Activated gamma-delta T cell (primary cell): ENCODE measurements at places on chromosomes 3 and 15.

DNA sequence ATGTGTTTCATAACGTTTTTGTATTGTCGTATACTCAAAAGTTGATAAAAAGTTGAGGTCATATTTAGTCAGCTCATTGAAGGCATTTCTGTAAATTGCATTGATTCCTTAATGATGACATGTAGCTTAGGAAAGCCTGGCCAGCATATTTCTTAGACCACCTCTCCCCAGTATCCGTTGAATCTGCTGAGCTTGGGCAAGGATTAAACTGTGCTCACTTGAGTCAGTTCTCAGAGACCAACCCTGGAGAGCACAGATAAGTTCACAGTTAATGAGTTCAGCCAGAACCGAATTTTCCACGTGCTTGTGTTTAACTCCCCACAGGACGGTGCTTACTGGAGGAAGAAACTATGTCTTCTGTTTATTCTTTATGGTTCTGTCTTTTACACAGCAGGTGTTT is 132.7 kb downstream of the SLC25A26 start:
- DNase-seq = no peak

GRCh38 chr15:68056097-68056865 is 2.2 kb downstream of the PIAS1 start:
- no peak for DNase-seq

GRCh38 chr3:45426161-45426560 is 37.8 kb downstream of the LARS2 start:
- no peak for DNase-seq

DNA sequence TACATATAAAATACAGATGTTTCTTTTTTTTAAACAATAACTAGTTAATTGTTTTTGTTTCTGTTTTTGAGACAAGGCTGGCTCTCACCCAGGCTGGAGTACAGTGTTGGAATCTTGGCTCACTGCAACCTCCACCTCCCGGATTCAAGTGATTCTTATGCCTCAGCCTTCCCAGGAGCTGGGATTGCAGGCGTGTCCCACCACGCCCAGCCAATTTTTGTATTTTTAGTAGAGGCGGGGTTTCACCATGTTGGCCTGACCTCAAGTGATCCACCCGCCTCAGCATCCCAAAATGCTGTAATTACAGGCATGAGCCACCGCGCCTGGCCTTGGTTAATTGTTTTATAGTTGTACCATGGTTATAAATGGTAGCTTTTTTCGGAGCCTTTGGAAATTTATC is 72.3 kb downstream of the PIAS1 start:
- DNase-seq = no peak

DNA sequence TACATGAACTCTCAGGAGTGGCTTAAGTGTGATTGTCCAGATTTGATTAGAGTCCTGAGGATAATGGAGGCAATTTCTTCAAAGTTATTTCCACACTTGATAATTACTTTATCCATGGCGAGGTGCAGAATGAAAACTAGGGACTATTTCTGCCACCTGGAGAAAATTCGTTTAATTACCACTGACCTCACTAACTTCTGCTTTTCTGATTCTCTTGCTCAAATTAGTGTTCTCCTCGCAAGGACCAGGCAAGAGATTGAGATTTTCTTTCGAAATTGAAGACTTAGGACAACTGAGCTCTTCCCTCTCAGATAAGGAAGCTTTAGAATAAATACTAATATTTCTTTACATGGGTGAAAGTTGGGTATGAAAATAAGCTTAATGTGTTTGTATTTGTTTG is 135.2 kb downstream of the RYR3 start:
- DNase-seq = no peak

DNA sequence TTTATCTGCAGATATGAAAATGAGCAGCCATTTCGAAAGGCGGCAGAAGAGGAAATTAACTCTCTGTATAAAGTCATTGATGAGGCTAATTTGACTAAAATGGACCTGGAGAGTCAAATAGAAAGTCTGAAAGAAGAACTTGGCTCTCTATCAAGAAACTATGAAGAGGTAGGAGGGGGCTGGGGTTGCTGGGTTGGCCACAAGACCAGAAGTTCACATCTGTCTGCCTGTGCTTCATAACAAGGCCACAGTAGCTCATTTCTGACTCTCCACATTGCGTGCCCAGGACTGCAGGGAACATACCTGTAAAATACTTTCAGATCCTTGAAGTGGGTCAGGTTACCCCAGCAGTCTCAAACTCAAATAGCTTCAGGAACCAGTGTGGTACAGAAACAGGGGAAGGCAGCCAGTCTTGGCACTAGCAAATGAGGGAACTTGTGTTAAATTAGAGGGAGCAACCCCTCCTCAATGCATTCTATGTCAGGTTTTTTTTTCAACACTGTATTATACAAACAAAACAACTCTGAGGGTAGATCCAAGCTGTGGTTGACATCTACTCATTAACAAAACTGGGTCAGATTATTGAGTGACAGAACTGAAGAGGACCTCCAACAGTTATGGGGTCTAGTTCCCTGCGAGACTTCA is 48.7 kb downstream of the BFSP2 start:
- DNase-seq = no peak

DNA sequence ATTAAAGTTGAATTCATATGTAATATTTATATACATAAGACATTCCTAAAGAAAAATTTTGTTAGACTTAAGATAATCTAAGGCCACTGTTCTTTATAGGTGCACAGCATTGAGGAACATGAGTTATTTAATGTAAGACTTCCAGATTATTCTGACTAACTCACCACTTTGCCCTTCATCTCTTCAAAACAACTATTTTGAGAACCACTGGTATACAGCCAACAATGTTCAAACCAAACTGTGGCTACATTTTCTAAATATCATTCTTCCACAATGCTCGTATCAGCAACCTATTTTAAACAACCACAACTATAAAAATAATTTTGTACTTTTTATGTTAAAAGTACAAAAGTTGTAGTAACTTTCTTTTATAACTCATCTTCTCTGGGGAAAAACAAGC is 199.8 kb upstream of the ALCAM start:
- no peak for DNase-seq

DNA sequence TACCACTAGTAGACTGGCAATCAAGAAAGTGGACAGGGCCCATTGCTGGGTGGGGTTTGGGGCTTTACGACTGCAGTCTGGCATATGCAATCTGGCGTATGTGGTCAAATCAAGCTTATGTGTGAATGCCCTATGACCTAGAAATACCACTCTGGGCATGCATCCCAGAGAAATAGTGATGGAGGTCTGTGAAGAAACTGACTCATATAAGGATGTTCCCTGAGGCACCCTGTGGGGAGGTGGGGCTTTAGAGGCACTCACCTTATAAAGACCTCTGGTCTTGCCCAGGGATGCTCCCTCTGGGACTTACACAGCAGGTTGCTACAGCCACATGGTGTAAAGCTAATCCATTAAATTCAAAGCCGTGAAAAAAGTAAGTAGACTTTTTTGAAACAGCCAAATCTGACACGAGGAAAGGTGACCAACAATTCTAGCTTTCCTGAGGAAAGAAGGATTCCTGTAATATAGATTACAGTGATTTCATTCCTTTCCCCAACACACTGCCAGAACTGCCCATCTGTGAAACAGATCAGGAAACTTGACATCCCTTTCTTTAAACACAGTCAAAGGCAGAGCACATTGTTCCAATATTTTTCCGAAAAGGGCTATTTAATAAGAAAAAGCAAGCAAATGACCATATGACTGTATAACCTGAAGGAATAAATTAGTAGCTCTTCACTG is 13.6 kb downstream of the RARRES1 start:
- DNase-seq = no peak

DNA sequence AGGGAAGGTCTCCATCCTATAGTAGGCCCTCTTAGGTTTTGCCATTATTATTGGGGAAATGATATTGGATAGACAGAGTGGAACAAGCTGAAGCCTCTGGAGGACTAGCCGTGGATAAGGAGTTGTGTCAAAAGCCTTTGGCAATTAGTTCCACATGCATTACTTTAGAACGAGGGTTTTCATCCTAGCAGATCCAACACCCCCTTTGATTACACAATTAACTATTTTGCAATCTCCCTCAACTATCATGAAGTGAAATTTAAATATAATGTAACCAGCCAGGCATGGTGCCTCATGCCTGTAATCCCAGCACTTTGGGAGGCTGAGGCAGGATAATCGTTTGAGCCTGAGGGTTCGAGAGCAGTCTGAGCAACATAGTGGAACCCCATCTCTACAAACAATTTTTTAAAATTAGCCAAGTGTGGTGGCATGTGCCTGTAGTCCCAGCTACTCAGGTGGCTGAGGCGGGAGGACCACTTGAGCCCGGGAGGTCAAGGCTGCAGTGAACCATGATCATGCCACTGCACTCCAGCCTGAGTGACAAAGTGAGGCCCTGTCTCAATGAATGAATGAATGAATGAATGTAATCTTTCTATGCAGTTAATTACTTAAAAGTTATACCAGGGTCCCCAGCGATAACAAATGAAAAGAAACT is 56.8 kb downstream of the PXYLP1 start:
- DNase-seq = no peak

GRCh38 chr3:96700322-96701315 is 113.8 kb upstream of the EPHA6 start:
- DNase-seq = no peak

DNA sequence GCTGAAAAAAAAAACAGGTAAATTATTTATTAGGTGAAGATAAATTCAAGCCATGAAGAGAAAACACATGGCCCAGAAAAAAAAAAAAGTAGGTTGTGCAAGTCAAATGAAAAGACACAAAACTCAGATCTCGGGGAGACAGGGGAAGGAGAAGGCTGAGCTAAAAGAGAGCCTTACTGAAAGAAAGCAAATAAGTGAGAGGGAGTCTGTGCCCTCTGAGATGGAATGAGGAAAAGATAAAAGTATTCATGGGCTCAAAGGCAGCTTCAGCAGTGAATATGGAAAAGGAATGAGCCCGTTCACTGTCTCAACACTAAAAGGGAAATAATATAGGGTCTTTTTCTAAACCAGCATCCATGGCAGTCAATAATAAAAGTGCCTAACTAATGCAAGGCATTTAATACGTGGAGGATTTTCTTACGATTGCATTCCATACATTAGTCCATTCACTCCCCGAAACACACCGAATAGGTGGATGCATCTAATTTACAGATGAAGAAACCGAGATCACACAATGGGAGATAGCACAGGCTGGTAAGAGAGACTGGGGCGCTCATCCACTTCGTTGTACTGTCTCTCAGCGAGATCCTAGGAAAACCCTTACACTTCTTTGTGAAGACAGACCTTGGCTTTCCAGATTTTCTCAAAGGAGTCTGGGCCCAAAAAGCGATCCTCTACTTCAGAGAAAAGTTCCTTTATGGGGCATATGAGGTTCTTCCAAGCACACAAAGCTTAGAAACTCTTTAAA is 1.1 kb downstream of the TFDP2 start:
- no peak for DNase-seq

DNA sequence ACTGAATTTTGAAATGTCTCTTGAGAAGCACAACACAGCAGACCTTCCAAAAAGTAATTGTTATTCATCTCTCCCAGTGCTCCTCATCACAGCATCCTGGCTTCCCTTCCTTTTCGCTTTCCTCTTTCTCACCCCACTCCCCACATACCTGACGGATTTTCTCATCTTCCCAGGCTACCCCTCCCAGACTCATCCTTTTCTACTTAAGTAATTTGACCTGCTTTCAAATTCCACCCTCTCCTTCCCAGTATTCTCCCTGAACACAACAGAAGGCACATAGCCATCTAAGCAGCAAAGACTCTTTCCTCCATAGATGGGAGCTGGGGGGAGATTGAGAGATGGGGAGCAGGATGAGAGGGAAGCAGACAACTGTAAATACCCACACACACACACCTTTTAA is 187.1 kb upstream of the STT3B start:
- DNase-seq = no peak
